Glomerular endothelial cell (primary cell): ENCODE measurements at places on chromosomes 3 and 15.

GRCh38 chr3:58052373-58053273 lies 44.4 kb downstream of the FLNB start:
- DNase-seq = peak; percentile 83

DNA sequence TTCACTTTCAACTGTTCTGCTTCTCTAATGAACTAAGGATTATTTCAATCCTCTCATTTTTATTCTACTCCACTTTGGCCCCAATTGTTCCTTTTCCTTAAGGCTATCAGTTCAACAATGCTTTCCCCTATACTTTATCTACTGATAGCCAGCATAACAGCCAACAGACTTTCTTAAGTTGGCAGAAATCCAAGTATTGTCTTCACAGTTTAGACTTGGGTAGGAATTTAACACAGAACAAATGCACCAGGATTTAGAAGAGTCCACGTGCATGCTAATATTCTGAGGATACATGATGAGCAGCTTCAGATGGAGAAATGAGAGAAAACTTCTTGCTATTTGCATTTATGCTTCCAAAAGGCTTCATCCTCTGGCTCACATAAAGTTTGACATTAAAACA lies 54.8 kb downstream of the FBN1 start:
- DNase-seq = no peak

DNA sequence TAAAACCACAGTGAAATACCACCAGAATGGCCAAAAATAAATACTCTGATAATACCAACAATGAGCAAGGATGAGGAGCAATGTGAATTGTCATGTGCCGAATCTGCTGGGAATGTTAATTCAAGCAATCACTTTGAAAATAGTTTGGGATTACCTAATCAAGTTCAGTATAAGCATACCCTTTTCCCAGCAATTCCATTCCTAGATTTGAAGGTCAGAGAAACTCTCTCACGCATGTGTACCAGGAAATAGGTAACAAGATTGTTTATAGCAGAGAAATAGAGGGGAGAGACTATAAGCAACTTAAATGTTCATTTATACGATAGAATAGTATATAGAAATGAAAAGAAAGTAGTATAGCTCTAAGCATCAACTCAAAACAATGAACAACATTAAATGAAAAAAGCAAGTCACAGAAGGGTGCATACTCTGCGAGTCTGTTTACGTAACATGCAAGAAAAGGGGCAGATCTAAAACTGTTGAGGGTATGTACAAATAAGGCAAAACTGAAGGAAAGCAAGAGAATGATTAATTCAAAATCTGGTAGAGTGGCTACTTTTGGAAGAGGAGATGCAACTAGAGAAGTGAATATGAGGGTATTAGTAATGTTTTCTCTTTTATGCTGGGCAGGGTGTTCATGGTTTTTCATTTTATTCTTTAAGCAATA lies 27.4 kb downstream of the TMOD3 start:
- DNase-seq = no peak

- no peak for DNase-seq
Observed at GRCh38 chr15:68930268-68931022, at the start of gene SPESP1. Gene SPESP1, plus strand, starts transcription at chr15:68930525. Its CDS starts 129 bp downstream, at chr15:68930654.

- DNase-seq = no peak
Observed at GRCh38 chr3:157409516-157409915, 27.1 kb upstream of the PTX3 start.

DNA sequence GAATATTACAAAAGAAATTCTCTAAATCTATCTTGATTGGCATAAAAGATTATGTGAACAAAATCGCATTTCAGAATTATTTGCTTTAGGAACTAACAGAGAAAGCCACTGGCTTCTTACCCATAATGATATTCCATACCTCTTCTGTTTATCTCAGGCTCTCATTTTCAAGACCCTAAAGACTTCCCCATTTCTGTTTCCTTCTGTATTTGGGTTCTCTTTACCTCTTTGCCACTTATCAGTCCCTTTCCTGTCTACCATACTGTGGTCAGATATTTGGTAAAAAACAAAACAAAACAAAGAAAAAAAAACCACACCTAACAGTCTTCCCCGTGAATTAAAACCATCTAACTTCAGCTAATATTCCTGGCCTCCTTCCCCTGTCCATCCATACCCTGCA lies 108.5 kb downstream of the LRRC28 start:
- DNase-seq = no peak

DNA sequence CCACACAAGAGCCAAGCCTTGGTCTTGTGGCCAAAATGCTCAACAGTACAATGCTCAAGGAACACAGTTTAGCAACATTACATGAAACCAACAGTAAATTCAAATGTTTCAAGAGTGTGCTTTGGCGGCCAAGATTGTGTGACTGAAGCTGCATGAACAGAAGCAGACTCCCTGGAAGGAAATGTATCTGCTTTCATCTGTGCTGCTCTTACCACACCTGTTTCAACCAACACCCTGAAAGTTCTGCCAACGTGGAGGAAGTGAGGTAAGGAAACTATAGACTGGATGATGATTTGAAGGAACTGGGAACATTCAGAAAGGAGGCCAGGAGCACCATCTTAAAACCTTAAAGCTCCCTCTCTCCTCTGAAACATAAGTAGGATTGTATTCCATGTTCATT lies 55.7 kb downstream of the MB21D2 start:
- no peak for DNase-seq

GRCh38 chr3:194137008-194137505 lies 1.1 kb downstream of the HES1 start:
- no peak for DNase-seq

GRCh38 chr3:116083683-116084082 lies 361.6 kb downstream of the LSAMP start:
- DNase-seq = no peak

DNA sequence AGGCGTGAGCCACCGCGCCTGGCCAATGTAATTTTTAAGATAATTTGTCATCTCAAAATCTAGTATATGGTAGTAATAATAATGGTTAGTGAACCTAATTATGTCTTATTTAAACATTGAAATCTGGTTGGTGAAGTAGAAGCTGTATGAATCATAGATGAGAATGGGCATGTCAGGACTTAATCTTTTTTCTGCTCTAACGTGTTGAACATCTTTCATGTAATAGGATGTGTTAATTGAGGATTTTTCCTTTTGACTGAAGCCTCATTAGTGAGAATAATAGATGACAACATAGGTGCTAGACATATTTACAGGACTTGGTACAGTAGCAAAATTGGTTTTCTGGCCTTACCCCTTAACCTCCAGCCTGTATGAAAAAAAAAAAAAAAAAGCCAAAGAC lies 835.6 kb downstream of the IGSF11 start:
- DNase-seq = no peak

GRCh38 chr3:65702202-65702601 lies 336.5 kb downstream of the MAGI1 start:
- DNase-seq = no peak

DNA sequence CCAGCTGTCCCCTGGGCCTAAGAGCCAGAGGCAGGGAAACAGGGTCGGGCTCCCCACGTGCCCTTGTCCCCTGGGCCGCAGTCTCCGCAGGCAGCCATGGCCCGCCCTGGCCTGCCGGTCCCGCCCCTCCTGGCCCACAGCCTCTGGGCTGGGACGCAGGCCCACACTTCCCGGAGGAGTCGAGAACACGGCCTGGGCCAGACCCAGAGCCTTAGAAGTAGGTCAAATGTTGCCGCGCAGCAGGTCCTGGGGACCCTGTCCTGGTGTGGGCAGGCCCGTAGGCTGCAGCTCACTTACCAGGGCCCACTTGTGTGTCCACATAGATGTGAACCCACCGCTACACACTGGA lies 4.3 kb upstream of the MYL3 start:
- no peak for DNase-seq

GRCh38 chr3:59446775-59447465 lies 397.1 kb upstream of the CFAP20DC start:
- DNase-seq = no peak

GRCh38 chr3:104005815-104006214 lies 1360.9 kb upstream of the ALCAM start:
- DNase-seq = no peak

DNA sequence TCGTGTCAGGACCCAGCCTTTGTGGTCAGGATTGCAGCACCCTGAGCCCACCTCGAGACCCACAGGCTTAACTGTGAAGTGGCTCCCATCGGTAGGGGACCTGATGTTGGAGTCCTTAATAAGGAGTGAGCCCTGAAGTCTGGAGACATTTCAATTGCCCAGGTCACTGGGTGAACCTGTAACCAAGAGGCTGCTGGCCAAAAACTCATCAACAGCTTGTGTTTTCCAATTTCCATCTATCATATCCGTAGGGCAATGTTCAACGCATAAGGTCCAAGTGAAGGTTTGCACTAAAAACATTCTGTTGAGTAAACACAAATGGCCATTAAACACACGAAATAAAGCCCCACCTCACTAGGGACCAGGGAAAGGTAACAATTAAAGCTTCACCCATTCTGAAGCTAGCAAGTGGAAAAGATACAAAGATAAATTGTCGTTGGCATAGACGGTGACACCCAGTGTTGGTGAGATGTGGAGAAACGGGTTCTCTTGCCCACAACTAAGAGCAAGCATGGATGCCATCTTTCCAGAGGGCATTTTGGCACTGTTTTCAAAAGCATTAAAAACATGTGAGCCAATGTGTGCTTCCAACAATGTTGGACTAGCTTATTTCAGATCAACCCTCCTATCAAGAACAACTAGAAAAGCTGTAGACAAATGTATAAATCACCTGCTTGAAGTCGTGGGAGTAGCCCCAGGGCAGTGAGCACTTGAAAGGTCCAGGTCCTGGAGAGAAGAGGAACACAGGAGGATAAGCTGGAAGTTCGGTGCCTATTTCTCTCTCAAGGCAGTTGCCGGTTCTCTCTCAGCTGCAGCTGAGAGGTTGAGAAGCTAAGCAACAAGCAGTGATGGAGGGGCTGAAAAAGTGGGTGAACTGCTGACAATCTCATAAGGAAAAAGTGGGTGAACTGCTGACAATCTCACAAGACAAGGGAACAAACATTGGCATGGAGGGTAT lies 56.3 kb upstream of the PCSK6 start:
- no peak for DNase-seq

GRCh38 chr3:148128136-148128535 lies 569.6 kb upstream of the AGTR1 start:
- no peak for DNase-seq

DNA sequence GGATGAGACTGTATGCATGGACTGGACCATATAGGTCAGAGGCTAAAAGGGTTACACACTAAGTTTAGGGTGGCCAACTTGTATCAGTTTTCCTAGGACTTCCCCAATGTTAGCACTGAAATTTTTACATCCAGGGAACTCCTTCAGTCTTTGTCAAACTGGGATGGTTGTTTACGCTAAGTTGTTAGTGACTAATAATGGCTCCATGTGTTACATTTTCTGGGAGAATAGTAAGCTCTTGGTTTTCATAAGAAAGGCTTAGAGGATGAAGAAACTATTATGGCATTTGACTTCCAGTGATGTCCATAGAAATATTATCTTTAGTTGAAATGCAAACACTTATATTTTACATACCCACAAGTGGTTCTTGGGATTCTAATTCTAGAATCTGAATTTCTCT lies 57.9 kb upstream of the ST3GAL6 start:
- DNase-seq = no peak

DNA sequence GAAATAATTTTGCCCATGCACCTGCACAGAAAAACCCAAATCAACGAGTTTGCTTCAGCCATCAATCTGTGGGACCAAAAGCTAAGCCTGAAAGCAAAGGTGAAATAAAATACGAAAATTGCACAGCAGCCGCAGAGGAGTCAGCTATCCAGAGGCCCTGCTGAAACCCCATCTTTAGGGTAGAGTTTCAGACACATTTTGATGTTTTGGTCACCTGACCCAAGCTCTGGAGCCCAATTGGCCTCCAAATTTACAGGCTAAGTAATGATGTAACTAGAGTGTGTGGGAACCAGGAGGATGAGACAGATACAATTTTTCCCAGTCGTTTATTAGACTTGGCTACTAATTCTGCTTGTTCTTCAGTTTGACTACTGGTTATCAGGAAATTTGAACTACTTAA lies 308.6 kb upstream of the ATP11B start:
- DNase-seq = no peak

GRCh38 chr3:44501971-44502370 lies 24.5 kb upstream of the ZNF445 start:
- no peak for DNase-seq

GRCh38 chr3:100252001-100252400 lies 8.8 kb upstream of the TBC1D23 start:
- no peak for DNase-seq

DNA sequence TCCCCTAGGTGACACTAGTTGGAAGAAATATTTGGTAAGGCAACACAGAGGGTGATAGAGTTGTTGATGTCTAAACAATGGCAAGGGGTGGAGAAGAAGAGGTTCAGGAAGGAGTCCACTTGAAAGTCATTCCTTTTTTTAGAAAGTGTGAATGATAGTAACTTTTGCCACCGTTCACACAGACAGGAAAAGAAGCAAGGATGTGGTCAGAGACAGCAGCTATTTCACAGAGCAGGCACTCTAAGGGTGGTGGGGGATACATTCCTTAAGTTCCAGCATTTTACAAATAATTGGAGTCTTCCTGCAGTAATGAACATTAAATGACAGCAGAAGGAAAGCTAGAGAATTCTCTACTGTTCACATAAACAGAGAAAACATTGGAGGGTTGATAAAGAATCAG lies 75.4 kb upstream of the ZNF385D start:
- DNase-seq = no peak

- no peak for DNase-seq
Observed at GRCh38 chr3:14238356-14238755, 59.7 kb downstream of the LSM3 start.

DNA sequence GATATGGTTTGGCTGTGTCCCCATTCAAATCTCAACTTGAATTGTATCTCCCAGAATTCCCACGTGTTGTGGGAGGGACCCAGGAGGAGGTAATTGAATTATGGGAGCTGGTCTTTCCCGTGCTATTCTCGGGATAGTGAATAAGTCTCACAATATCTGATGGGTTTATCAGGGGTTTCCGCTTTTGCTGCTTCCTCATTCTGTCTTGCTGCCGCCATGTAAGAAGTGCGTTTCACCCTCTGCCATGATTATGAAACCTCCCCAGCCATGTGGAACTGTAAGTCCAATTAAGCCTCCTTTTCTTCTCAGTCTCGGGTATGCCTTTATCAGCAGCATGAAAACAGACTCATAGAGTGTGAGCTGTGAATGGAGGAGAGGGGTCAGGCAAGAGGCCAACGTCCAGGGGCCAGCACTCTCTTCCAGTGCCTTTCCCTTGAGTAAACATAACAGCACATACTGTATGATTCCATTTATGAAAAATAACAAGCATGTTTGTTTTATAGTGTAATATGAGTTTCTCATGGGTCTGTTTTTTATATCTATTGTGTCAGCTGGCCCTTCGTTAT lies 16.3 kb upstream of the LCTL start:
- no peak for DNase-seq

GRCh38 chr3:195041871-195042742 lies 228.9 kb downstream of the XXYLT1 start:
- DNase-seq = no peak

DNA sequence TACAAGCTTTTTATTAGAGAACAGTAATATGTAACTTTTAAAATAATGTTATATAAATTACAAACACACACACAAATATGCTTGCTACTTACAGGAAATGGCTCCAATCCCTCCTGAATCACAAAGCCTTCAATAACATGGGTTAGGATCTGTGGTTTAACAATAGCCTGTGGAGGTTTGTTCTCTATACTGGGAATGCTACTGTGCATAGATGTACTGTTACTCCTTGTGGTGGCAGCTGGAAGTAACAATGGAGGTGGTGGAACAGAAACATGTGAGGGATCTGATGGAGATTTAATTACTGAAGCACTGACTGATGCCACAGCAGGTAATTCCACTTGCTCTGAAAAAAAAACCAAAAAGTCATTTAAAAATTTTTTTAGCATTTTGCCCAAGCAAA lies 64.4 kb downstream of the PHC3 start:
- DNase-seq = no peak

GRCh38 chr3:160973067-160973809 lies 131.9 kb downstream of the B3GALNT1 start:
- no peak for DNase-seq

- DNase-seq = no peak
Observed at GRCh38 chr15:69697916-69698315, 245.3 kb downstream of the RPLP1 start.
